ENCODE measurements at places on chromosomes 4 and X.
A peak's percentile ranks its signal among the peaks of the same experiment; 100 is the strongest.

DNA sequence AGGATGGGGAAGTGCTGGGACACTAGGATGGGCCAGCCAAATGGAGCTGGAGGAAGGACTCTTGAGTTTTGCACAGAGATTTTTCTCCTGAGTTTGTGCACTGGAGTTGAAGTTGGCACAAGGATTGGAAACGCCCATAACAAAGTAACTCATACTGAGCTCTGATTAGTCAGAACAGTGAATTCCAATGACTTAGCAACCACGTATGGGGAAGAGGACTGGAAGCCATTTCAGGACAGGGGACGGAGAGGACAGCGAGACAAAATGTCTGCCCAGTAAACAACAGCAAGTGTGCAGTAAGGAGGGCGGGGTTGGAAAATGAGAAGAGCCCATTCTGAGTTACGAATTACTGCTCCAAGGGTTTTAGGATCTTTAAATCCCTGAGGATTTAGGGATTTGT is 5.9 kb downstream of the RIPPLY1 start:
- DNase-seq = no peak

DNA sequence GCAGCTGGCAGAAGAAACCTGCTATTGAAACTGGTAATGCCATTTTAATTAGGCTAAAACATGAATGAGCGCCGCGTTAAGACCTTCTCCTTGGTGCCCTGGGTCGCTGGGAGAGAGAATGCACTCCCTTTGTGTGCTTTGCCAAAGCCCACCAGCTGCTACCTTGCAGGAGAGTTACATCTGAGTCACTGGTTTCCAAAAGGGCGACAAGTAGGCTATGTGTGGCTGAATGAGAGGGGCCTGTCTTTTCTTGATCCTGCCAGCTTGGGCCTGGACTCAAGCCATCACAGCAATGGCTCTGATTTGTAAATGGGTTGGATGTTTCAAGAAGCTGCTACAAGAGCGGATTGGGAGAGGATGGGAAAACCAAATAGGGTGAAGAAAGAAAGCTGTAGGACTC is 81.5 kb downstream of the NHS start:
- DNase-seq = no peak

DNA sequence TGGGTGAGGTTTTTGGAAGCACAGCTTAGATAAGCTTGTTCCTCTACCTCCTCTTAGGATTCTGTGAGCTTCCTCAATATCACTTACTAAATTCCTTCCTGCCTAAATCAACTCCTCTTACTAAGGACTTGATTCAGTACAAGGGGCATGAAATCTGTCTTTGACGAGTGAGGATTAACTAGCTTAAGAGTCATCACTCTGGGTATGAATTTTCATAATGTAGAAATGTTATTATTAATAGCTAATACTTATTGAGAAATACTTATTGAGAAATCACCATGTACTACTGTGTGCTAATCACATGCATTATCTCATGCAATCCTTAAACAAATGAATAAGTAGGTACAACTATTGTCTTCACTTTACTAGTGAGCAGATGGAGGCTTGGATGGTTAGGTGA is 28.6 kb downstream of the TRPC3 start:
- no peak for DNase-seq

DNA sequence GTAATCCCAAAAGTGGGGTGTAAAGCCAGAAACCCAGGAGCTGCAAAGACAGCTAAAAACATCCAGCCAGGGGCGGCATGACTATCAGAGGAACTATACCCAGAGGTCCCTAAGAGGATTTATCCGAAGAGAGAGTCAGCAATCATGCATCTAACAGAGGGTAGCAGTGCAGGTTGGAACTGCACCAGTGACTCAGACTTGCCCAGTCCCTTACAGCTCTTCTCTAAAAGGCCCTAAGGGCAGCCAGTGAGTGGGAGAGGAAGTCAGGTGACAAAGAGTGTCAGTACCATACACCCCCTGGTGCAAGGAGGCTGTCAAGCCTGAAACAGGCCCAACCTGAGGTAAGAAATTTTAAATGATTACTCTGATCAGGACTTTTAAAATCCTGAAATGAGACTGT is 88.1 kb downstream of the CAMK2D start:
- peak; percentile 31 for DNase-seq

DNA sequence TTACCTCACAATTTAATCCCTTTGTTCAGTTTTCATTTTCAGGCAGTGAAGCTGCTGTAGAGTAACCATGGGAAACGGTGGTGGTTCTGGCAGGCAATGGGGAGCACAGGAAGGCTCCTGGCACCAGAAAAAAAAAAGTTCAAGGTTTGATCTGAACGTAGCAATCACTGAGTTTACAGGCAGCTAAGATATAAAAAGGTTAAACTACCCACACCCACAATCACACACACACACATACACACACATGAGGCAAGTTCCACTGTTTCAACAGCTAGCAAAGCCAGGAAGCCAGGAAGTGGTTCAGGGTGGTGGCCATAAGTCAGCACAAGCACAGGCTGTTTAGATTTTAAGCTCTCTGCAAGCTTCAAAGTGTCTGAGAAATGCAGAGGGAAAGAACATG is at the start of gene SULT1B1:
Gene SULT1B1 (minus strand): TSS at position 166 of the 400 bp plus-strand sequence. CDS start 5,403 bp downstream, outside the sequence.
- peak; percentile 56 for DNase-seq

- DNase-seq = no peak
Observed at GRCh38 chr4:25803720-25804225, 59.0 kb downstream of the SEL1L3 start.

DNA sequence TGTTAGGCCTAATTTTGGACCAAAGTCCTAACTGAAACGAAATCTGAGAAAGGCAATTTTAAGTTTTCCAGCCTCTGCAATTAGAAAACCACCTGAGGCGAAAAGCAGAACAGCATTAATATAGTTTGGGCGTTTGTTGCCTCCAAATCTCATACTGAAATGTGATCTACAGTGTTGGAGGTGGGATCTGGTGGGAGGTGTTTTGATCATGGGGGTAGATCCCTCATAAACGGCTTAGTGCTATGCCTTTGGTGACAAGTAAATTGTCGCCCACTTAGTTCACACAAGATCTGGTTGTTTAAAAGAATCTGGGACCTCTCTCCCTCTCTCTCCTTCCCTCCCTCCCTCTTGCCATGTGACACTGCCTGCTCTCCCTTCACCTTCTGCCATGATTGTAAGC is 5.7 kb downstream of the FAM241A start:
- DNase-seq = no peak

DNA sequence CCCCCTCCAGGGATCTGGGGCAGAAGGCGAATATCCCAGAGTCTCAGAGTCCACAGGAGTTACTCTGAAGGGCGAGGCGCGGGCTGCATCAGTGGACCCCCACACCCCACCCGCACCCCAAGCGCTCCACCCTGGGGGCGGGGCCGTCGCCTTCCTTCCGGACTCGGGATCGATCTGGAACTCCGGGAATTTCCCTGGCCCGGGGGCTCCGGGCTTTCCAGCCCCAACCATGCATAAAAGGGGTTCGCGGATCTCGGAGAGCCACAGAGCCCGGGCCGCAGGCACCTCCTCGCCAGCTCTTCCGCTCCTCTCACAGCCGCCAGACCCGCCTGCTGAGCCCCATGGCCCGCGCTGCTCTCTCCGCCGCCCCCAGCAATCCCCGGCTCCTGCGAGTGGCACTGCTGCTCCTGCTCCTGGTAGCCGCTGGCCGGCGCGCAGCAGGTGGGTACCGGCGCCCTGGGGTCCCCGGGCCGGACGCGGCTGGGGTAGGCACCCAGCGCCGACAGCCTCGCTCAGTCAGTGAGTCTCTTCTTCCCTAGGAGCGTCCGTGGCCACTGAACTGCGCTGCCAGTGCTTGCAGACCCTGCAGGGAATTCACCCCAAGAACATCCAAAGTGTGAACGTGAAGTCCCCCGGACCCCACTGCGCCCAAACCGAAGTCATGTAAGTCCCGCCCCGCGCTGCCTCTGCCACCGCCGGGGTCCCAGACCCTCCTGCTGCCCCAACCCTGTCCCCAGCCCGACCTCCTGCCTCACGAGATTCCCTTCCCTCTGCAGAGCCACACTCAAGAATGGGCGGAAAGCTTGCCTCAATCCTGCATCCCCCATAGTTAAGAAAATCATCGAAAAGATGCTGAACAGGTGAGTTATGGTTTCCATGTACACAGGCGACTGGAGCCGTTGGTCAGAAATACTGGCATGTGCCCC is at the start of gene CXCL1:
Gene CXCL1 (plus strand): TSS at position 264 of the 926 bp plus-strand sequence. CDS start 78 bp downstream, at position 342.
- no peak for DNase-seq

DNA sequence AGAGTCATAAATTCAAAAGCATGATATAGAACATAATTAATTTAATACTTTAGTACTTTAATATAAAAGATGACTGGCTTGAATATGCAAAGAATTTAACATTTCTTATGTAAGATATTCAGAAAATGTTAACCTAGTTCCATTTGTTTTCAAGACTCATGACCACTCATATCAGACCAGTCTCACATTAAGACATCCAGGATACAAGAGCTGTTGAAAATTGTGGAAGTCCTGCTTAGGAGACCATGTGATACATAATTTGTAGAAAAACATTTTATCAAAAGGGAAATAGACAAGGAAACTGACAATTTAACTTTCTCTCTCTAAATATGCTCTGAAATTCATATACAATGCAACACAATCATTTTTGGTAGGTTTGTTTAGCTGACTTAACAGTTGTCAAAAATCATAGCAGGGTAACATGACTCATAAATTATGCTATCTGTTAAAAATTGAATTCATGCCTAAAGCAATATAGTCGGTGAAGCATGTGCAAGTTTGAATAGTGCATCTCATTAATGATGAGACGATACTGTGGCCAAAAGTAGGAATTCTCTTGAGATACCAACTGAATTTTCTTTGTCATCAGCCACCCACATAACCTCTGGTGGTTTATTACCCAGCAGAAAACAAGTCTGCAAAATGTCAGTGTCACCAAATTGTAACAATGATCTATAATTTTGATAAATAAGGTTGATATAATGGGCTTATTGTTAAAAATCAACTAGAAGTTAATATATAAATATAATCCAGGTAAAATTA is 211.4 kb downstream of the GASK1B start:
- no peak for DNase-seq

DNA sequence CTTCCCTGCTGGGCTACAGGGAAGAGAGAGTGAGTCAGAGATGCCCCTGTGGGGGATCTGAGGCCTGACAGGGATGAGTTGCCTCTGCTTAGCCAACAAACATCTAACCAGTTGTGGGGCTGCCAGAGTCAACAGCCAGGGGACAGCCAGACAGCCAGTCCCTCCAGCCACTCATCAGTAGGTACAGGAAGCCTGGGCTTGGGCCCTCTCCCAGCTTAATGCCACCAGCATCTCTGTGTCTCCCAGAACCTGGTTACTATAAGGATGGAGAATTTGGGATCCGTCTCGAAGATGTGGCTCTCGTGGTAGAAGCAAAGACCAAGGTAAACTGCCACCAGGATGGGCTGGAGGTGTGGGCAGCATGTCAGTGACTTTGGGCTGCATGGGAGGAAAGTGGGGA is 17.3 kb upstream of the SASH3 start:
- DNase-seq = no peak

DNA sequence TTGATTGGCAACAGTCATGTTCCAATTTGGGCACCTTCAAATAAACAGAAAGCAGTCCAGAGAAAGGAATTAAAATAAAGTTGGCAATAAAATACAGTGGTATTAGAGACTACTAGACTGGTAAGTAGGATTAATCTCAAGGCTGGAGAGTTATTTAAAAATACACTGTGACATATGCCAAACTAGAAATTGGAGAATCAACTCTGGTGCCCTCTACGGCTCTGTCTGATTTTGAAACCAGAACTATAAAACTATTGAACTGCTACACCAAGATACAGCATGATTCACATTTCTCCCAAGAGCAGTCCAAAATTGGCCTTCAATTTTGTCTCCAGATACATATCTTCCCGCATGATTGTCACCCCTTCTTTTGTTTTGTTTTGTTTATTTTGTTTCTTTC is 78.7 kb upstream of the FAM47B start:
- no peak for DNase-seq

GRCh38 chr4:158255727-158256324 is 45.5 kb downstream of the TMEM144 start:
- DNase-seq = no peak

DNA sequence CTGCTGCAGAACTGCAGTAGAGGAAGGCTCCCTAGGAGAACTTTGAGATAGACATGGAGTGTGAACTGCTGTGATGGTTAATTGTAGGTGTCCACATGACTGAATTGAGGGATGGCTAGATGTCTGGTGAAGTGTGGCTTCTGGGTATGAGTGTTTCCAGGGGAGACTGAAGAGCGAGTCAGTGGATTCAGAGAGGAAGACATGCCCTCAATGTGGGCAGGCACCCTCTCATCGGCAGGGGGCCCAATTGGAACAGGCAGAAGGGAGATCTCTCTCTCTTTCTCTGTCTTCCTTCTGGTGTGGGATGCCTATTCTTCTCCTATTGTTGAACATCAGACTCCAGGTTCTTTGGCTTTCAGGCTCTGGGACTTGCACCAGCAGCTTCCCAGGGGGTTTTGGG is 304.7 kb upstream of the GATB start:
- DNase-seq = no peak

DNA sequence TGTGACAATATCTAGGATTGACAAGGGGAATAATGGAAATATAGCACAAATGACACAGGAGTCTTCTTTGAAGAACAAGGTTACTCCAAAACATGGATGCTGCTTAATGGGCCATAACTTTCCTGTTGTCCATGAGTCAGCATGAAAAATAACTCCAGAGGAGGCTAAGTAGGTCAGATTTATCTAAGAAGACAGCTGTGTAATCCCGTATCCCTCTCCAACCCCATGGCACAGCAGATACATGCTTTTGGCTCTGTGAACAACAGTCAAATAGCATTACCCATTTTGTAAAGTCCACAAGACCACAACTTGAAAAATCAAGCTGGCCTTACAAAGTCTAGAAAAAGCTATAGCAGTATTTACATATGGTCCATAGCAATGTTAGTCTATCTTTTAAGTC is 2.1 kb upstream of the TMEM131L start:
- DNase-seq = no peak

GRCh38 chrX:104419211-104419610 is 146.8 kb upstream of the IL1RAPL2 start:
- DNase-seq = no peak

- no peak for DNase-seq
Observed at GRCh38 chr4:116055857-116056827, 942.7 kb upstream of the NDST4 start.

- DNase-seq = no peak
Observed at GRCh38 chr4:40576651-40577480, 52.8 kb downstream of the RBM47 start.

GRCh38 chr4:182384631-182385091 is 141.5 kb downstream of the TENM3 start:
- DNase-seq = no peak

Measured in activated gamma-delta T cell treated with Interleukin-2 at 50 U/mL for 16 hours (primary cell).